GM10248 (cell line): ENCODE measurements at places on chromosomes 16 and 17.

GRCh38 chr16:18801145-18801972, at the start of gene ARL6IP1:
Gene ARL6IP1, minus strand, starts transcription at chr16:18801549. Its CDS starts 83 bp downstream, at chr16:18801466.
- peak; percentile 98 for DNase-seq

DNA sequence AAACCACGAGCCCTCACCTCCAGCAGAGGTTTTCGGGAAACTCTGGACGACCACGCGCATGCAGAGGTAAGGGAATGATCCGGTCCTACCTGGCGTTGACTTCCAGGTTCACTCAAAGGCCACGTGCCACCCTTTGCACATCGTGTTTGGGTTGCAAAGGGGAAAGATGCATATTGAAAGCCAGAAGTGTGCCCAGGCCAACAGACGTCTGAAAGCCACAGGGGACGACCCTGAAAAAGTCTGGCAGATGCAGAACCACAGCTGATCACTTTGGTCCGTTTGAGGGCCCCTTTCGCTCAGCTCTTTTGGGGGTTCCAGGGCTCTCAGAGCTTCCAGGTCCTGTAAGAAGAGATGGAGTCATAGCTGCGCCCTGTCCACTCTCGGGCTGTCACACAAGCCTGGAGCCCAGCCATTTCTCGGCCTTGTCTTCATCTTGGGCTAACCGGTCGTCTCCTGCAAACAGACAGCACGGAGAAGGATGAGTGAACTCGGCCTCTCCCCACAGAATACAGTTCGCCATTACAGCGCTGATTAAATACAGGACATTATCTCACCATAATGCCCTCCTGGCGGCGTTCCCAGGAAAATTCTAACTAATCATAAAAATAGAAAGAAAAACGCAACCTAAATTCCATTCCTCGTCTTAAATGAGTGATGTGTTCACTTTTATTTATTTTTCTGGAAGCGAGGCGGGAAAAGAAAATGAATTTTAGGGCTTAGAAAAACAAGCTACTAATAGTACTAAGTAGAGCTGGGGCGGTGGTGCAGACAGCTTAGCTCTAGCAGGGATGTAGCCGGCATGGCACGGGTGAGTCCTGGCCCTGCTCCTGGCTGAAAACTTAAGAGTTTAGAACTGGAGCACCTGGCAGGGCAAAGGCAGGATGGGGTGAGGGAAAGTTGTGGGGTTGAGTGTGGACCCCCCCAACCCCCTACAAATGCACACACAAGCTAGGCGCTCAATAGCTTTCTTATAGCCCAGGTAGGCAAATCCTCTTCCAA, 45.5 kb upstream of the ZFHX3 start:
- DNase-seq = no peak

GRCh38 chr17:63433746-63434591, 12.1 kb downstream of the CYB561 start:
- DNase-seq = no peak

GRCh38 chr16:67177743-67178699, 5.7 kb downstream of the MATCAP1 start:
- no peak for DNase-seq

GRCh38 chr17:65064452-65065019, 8.0 kb upstream of the GNA13 start:
- DNase-seq = no peak
